ENCODE measurements at places on chromosomes 13 and 19. TPM values are rescaled to one million over a fixed set of nuclear protein-coding genes. Genes with fewer than 3 reads are reported as not detected.

DNA sequence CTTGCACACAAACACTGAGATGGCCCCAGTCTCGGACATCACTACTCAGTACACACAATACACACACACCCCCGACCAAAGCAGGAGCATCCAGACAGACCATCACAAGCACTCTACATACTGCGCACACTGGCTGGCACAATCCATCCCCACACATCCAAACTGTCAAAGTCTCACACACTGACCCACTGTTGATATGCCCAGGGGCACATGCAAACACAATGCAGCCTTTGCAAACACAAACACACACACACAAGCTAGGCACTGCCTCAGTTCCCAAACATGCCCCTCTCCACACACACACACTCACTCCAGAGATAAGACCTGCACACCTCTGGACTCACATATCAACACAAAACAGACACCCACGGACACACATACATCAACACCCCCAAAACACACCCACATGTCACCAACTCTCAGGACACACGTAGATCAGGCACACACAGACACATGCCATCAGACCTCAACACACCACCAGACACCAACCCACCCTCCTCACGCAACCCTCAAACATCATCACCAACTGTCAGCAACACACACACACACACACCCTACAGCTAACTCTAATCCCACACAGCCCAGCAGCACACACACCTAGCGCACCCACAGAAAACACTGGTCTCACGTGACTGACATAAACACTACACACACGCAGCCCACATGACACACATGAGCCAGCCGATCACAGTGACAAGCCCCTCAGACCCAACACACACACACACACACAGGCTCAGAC lies 1.9 kb downstream of the BBC3 start:
- DNase-seq: no peak

GRCh38 chr13:112928972-112929782 lies 39.8 kb upstream of the MCF2L start:
- DNase-seq: peak; percentile 79

GRCh38 chr13:27450921-27451471 lies 632 bp upstream of the MTIF3 start:
- DNase-seq: peak; percentile 63

The COX6B2 gene
- 0.35 TPM for total RNA-seq

DNA sequence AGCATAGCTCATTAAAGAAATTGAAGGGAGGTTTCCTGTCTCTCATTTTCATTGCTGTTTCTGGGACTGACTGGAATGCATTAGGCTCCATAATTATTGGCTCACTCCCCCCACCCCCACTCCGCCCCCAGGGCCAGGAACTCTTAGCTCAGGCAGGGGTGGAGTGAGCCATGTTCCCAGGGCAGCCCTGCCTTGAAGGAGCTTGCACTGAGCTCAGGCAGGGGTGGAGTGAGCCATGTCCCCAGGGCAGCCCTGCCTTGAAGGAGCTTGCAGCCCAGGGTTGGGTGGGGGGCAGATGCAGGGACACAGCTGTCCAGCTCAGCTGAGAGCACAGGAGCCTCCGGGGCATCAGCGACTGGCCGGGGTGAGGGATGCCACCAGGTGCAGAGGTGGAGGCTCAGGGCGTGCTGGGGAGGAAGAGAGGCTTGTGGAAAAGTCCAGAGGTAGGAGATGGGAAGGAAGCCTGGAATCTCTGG lies 39.1 kb upstream of the TFDP1 start:
- no peak for DNase-seq

- no peak for DNase-seq
Observed at GRCh38 chr13:25351404-25351803, 20.4 kb upstream of the ATP8A2 start.

DNA sequence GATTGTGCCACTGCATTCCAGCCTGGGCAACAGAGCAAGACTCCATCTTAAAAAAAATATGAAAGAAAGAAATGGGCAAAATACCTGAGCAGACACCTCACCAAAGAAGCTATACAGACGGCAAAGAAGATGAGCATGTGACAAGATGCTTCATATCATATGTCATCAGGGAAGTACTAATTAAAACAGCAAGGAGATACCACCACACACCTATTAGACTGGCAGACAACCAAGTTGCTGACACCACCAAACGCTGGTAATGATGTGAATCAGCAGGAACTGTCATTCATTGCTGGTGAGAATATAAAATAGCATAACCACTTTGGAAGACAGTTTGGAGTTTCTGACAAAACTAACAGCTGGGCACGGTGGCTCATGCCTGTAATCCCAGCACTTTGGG lies 11.5 kb upstream of the TFDP1 start:
- no peak for DNase-seq

DNA sequence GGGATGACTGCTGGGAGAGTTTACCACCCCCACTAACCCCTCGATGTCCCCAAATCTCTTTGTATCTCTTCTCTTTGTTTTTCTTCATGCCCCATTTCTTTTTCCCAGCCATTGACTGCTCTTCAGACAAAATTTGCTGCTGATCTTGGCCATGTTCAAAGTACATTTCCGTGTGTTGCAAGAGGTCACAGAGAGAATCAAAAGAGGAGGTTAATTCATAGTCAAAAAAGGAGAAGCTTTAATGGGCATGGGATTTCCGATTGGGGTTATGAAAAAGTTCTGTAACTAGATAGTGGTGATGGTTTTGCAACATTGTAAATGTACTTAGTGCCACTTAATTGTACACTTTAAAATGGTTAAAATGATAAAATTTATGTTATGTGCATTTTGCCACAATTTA lies 121.1 kb downstream of the FLT1 start:
- DNase-seq: no peak

The FZR1 gene
- 58.1 TPM for total RNA-seq

The NXNL1 gene
- total RNA-seq: not detected

The ABHD13 gene
- 9.5 TPM for total RNA-seq

- no peak for DNase-seq
Observed at GRCh38 chr19:16856091-16856490, 26.9 kb downstream of the SIN3B start.

The RNF225 gene
- total RNA-seq: 0.73 TPM

DNA sequence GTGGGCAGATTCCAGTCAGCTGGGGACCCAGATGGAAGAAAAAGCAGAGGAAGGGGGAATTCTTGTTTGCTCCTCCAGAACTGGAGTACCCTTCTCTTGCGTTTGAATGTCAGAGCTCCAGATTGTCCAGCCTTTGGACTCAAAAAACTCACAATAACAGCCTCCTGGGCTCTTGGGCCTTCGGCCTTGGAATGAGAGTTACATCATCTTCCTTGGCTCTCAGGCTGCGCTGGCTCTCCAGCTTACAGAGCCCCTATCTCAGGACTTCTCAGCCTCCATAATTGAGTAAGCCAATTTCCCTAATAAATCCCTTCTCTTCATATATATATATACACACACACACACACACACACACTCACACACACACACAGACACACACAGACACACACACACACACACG lies 1215.7 kb upstream of the SLC10A2 start:
- DNase-seq: no peak

The DACH1 gene
- 1.3 TPM for total RNA-seq

DNA sequence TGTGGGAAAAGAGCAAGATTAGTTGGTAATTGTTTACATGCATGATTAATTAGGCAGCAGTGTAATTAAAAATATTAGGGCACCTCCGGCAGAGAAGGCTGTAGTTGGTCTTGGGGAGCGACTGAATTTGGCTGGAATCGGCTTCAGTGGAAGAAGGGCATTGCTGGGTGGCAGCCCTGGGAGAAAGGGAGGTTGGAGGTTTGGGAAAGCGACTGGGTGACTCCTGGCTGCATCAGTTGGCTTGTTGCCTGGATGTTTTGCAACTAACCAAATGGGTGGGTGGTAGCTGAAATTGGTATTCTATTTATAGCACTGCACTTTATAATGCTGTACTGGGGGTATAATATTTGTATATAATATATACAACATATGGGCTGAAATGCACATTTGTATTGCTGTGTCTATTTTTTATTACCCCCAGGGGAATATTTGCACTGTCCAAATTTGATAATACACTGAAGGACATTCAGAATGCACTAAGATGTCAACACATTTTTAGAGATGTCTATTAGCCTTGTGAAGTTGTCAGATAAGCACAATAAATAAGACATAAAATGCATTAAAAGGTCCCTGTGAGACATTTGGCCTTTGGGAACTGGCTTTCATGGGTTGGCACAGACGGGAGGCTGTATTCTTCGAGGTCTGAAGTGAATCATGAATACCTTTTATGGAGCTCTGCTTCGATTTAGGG lies 1.7 kb downstream of the B3GLCT start:
- no peak for DNase-seq

The PLEKHA4 gene
- 3.9 TPM for total RNA-seq

GRCh38 chr13:93603043-93603442 lies 376.4 kb downstream of the GPC6 start:
- no peak for DNase-seq

The ZNF792 gene
- total RNA-seq: 5.6 TPM

GRCh38 chr13:76043874-76044273 lies 407.7 kb downstream of the LMO7 start:
- no peak for DNase-seq

The MED16 gene
- total RNA-seq: 64.3 TPM

The ZNF541 gene
- not detected for total RNA-seq

- DNase-seq: no peak
Observed at GRCh38 chr19:54208784-54209057, 8.1 kb downstream of the RPS9 start.

The TEX101 gene
- not detected for total RNA-seq

The ZNF578 gene
- not detected for total RNA-seq

- no peak for DNase-seq
Observed at GRCh38 chr13:72931311-72931710, 127.5 kb upstream of the KLF5 start.

The LHB gene
- total RNA-seq: not detected

The CD209 gene
- total RNA-seq: not detected
